T-cell (primary cell): ENCODE measurements at places on chromosomes 3 and 15. TPM values are rescaled to one million over a fixed set of nuclear protein-coding genes. Genes with fewer than 3 reads are reported as not detected.

- H3K36me3 ChIP-seq: no peaks in the 10 kb centered on the region
- no peak overlapping the region for H3K27ac ChIP-seq
- peaks cover 15% of the 10 kb centered on the region for H3K4me1 ChIP-seq
- DNase-seq: no peak
- no peak overlapping the region for H3K4me3 ChIP-seq
- H3K27me3 ChIP-seq: peaks cover 2% of the 10 kb centered on the region
Measured at GRCh38 chr3:99869621-99870020, 52.0 kb downstream of the CMSS1 start.

Gene IQCH
- 1.2 TPM for total RNA-seq

DNA sequence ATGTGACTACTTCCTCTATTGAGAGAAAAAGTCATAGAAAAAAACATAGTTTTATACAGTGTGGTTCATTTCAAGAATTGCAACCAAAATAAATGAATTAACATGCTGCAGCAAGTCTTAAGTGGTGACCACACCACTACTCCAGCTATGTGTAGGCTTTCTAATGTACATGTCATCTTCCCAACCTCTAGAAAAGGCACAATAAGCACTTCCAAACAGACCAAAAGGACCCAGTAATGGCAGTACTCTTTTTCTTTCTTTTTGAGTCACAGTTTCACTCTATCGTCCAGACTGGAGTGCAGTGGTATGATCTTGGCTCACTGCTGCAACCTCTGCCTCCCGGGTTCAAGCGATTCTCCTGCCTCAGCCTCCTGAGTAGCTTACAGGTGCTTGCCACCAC lies 219.3 kb upstream of the KBTBD8 start:
- no peaks in the 10 kb centered on the region for H3K36me3 ChIP-seq
- no peak overlapping the region for H3K4me3 ChIP-seq
- no peaks in the 10 kb centered on the region for H3K27me3 ChIP-seq
- H3K4me1 ChIP-seq: no peaks in the 10 kb centered on the region

Gene TM6SF1
- 0.33 TPM for total RNA-seq

DNA sequence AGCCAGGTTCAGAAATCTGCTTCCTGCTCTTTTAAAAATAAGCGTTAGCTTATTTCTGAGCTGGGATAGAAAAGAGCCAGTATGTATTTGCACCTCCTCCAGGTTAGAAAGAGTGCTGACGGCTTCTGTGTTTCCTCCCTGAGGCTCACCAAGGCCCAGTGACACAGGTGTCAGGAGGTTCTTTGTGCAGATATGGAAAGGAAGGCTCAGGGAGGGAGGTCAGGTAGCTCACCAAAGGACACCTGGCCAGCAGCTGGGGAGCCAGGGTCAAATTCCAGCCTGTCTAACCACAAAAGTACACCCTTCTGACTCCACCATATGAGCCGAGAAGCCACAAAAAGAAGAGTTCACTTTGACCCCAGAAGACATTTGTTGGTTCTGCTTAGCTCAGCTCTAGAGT lies 201.0 kb upstream of the WNT5A start:
- no peaks in the 10 kb centered on the region for H3K4me1 ChIP-seq
- no peak overlapping the region for H3K27ac ChIP-seq
- no peaks in the 10 kb centered on the region for H3K27me3 ChIP-seq
- no peaks in the 10 kb centered on the region for H3K36me3 ChIP-seq

DNA sequence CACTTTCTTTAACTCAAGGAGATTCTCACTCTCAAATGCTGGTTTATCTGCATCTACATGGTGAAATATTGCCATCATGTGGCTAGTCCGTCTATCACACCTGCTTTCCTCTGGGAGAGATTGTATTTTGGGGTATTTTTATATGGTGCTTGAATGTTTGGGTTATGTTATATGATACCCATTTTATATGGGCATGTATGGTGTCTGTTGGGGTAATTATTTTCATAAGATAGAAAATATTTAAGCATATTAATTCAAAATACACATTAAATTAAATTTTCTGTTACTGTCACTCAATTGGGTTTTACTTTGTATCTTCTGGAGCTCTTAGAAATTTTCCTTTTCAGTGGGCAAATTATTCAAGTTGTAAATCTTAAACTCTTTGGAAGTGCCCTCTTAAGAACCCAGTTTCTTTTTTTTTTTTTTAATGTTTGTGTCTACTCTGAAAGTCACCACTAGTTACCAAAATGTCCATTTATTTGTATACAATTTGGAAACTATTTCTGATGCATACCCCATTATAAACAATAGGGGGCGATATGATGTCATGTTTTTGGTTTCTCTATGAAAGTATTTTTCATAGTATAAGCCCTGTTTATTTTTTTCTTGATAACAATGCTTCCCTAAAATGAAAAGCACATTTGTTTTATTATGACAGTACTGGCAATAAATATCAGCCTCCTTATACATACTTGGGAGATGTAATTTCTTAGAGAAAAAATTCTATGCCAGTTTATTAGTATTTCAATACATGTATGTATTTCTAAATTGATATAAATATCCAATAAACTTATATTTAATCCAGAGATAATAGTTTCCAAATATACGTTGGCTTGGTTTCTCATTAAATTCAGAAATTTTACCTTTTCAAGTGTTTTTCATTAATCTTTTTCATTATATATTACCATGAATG lies 36.1 kb upstream of the PLSCR5 start:
- H3K27ac ChIP-seq: no peak overlapping the region
- no peaks in the 10 kb centered on the region for H3K27me3 ChIP-seq
- H3K4me3 ChIP-seq: no peak overlapping the region
- DNase-seq: no peak
- H3K4me1 ChIP-seq: no peaks in the 10 kb centered on the region

Gene MESP2
- not detected for total RNA-seq

Gene SEMA5B
- 0.32 TPM for total RNA-seq

- H3K36me3 ChIP-seq: no peaks in the 10 kb centered on the region
- no peak for DNase-seq
- no peaks in the 10 kb centered on the region for H3K4me1 ChIP-seq
Measured at GRCh38 chr3:27049792-27050191, 319.4 kb downstream of the NEK10 start.
